ENCODE measurements at places on chromosomes 7 and 10. TPM values are rescaled to one million over a fixed set of nuclear protein-coding genes. Genes with fewer than 3 reads are reported as not detected.

Gene NEUROG3
- total RNA-seq = not detected

Gene ANKRD16
- total RNA-seq = 10.8 TPM

Gene PALD1
- total RNA-seq = 2.1 TPM

Gene GGCT
- total RNA-seq = 76.1 TPM

Gene SCART1
- total RNA-seq = 0.76 TPM

Gene PAPOLB
- total RNA-seq = not detected

Gene TAS2R41
- not detected for total RNA-seq

Gene METTL2B
- total RNA-seq = 71.3 TPM

Gene ITGB8
- not detected for total RNA-seq

Gene SFR1
- 12.1 TPM for total RNA-seq

Gene DPP6
- not detected for total RNA-seq

GRCh38 chr10:7036951-7037350 lies 373.9 kb downstream of the SFMBT2 start:
- no peak for DNase-seq
- peaks cover 22% of the 10 kb centered on the region for H3K4me1 ChIP-seq
- H3K4me3 ChIP-seq = no peak overlapping the region
- H3K27me3 ChIP-seq = peaks cover 5% of the 10 kb centered on the region
- H3K36me3 ChIP-seq = peaks cover 2% of the 10 kb centered on the region

DNA sequence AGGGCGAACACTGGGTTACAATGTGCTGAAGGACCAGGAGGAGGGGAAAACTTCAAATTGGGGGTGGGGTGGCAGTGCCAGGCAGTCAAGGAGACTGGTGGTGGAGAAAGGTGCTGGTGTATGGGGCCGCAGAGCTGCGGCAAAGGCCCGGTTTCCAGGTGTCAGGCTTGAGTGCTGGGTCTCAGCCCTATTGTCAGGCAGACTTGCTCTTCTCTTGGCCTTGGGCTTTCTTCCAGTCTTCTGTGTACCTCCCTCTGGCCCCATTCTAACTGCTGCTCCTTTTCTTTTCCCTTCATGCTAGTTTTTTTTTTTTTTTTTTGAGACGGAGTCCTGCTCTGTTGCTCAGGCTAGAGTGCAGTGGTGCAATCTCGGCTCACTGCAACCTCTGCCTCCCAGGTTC lies 51.0 kb downstream of the POLR3A start:
- no peak overlapping the region for H3K27ac ChIP-seq
- H3K36me3 ChIP-seq = peaks cover 59% of the 10 kb centered on the region
- H3K4me3 ChIP-seq = no peak overlapping the region
- H3K4me1 ChIP-seq = no peaks in the 10 kb centered on the region
- no peak for DNase-seq

DNA sequence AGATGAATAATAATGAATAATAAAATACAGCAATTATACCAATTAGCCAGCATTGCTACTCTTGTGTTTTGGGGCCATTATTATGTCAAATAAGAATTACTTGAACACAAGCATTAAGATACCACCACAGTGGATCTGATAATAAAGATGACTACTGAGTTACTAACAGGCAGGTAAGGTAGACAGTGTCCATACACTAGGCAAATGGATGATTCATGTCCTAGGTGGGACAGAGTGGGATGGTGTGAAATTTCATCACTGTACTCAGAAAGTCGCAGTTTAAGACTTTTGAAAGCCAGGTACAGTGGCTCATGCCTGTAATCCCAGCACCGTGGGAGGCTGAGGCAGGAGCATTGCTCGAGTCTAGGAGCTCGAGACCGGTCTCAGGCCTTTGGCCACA lies 8.7 kb upstream of the UNC5B start:
- DNase-seq = no peak
- H3K27ac ChIP-seq = no peak overlapping the region
- H3K4me1 ChIP-seq = no peaks in the 10 kb centered on the region
- H3K36me3 ChIP-seq = no peaks in the 10 kb centered on the region
- H3K4me3 ChIP-seq = no peak overlapping the region

- no peaks in the 10 kb centered on the region for H3K36me3 ChIP-seq
- H3K4me1 ChIP-seq = no peaks in the 10 kb centered on the region
- H3K27ac ChIP-seq = no peak overlapping the region
- H3K27me3 ChIP-seq = peaks cover 2% of the 10 kb centered on the region
- no peak for DNase-seq
Measured at GRCh38 chr7:27260211-27260610, 17.6 kb downstream of the EVX1 start.

GRCh38 chr10:91883549-91884444 lies 25.5 kb downstream of the FGFBP3 start:
- no peak for DNase-seq
- no peak overlapping the region for H3K27ac ChIP-seq
- H3K4me1 ChIP-seq = peaks cover 6% of the 10 kb centered on the region
- H3K36me3 ChIP-seq = no peaks in the 10 kb centered on the region
- no peak overlapping the region for H3K4me3 ChIP-seq

DNA sequence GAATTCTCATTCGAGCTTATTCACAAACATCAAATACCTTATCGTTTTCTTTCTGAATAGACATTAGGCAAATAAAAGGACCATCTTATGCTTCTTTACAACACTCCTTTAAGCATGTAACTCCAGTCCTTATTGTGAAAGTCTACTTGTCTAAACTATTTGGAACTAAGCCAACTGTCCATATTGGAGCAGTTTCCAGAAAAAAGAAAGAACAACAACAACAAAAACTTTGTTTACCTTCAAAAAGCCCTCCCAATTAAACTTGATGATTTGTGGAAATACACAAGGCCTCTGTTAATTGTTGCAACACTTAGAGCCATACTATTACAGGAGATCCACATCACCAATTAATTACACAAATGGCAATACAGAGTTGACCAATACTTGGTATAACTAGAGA lies 163.6 kb downstream of the GALNT11 start:
- H3K27me3 ChIP-seq = no peaks in the 10 kb centered on the region
- no peaks in the 10 kb centered on the region for H3K4me1 ChIP-seq
- no peak overlapping the region for H3K4me3 ChIP-seq
- no peak overlapping the region for H3K27ac ChIP-seq
- DNase-seq = no peak

DNA sequence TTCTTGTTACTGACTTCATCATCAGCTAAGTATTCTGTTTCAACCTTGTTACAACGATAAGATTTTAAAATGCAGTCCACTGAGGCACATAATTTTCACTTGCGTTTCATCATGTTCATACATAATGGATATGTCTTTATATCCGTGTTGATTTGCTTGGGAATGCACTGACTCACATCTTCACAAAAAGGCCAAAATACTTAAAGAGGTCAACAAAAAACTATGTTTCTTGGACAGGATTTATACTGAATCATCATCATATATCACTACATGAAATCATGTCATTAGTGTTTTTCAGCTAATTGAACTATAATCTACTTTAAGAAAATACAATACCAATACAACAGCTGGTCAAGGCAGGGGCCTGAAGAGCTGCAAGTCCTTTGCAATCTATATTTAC lies 324.5 kb upstream of the KLF6 start:
- no peaks in the 10 kb centered on the region for H3K27me3 ChIP-seq
- peaks cover 2% of the 10 kb centered on the region for H3K36me3 ChIP-seq
- H3K4me3 ChIP-seq = no peak overlapping the region
- no peak for DNase-seq

DNA sequence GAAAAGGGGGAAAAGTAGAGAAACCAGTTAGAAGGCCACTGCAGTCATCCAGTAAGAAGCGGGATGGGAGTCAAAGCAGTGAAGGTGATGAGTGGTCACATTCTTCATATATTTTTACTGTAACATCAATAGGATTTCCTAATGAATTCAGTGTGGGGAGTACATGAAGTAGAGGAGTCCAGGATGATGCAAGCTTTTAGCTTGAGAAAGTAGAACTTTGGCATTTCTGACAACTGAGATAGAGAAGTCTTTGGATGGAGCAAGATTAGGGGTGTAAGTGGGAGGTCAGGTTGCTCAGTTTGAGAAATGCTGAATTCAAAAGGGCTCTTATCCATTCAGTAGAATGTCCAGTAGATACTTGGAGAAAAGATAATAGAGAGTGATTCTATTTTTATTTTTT lies 264.1 kb upstream of the DGKB start:
- H3K36me3 ChIP-seq = no peaks in the 10 kb centered on the region
- no peak overlapping the region for H3K4me3 ChIP-seq
- DNase-seq = no peak

GRCh38 chr7:3356173-3356572 lies 55.1 kb downstream of the SDK1 start:
- H3K36me3 ChIP-seq = no peaks in the 10 kb centered on the region
- H3K4me1 ChIP-seq = no peaks in the 10 kb centered on the region
- DNase-seq = no peak
- H3K27me3 ChIP-seq = peaks cover 12% of the 10 kb centered on the region

DNA sequence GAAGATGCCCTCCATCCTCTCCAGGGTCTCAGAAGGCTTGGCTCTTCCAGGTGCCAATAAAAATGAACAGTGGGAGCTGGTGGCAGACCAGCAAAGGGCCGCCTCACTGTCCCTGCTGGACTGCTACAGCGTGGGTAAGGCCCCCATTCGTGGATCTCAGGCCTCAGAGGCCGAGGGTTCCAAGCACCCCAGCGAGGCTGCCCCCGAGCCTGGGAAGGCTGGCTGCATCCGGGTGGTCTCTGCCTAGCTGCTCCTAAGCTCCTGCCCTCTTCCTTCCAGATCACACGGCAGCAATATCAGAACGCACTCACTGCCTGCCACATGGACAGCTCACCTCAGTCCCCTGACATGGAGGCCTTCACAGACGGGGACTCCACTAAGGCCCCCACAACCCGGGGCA lies 42.9 kb downstream of the GOT1 start:
- H3K36me3 ChIP-seq = no peaks in the 10 kb centered on the region
- peaks cover under 1% of the 10 kb centered on the region for H3K4me1 ChIP-seq
- H3K4me3 ChIP-seq = no peak overlapping the region
- DNase-seq = no peak

- peaks cover 30% of the 10 kb centered on the region for H3K36me3 ChIP-seq
- no peak for DNase-seq
- no peaks in the 10 kb centered on the region for H3K4me1 ChIP-seq
- no peaks in the 10 kb centered on the region for H3K27me3 ChIP-seq
- no peak overlapping the region for H3K4me3 ChIP-seq
Measured at GRCh38 chr10:43190289-43190688, 52.0 kb downstream of the CSGALNACT2 start.

DNA sequence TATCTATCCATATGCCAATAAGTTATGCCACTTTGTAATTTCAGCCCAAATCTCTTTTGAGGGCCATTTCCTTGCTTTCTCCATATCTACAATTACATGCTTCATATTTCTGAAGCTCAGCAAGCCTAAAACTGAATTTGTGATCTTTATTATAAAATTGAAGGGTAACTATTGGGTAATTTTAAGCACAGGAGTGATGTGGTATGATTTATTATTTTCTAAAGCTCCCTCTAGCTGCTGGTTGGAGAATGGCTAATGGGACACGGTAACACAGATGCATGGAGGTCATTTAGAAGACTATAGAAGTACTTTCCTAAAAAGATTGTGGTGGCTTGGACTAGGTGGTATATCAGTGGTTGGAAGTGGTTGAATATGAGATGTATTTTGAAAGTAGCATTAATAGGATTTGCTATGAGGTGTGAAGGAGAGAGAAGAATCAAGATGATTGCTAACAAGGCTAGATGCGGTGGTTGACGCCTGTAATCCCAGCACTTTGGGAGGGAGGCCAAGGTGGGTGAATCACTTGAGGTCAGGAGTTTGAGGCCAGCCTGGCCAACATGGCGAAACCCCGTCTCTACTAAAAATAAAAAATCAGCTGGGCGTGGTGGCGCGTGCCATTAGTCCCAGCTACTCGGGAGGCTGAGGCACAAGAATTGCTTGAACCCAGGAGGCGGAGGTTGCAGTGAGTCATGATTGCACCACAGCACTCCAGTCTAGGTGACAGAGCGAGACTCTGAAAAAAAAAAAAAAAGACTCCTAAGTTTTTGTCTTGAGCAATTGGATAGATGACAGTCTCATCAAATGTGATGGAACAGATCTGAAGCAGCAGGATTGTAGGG lies 13.9 kb downstream of the KLHDC10 start:
- no peak for DNase-seq
- peaks cover 11% of the 10 kb centered on the region for H3K4me1 ChIP-seq
- no peak overlapping the region for H3K4me3 ChIP-seq
- no peaks in the 10 kb centered on the region for H3K27me3 ChIP-seq
- peaks cover 10% of the 10 kb centered on the region for H3K36me3 ChIP-seq
- no peak overlapping the region for H3K27ac ChIP-seq

DNA sequence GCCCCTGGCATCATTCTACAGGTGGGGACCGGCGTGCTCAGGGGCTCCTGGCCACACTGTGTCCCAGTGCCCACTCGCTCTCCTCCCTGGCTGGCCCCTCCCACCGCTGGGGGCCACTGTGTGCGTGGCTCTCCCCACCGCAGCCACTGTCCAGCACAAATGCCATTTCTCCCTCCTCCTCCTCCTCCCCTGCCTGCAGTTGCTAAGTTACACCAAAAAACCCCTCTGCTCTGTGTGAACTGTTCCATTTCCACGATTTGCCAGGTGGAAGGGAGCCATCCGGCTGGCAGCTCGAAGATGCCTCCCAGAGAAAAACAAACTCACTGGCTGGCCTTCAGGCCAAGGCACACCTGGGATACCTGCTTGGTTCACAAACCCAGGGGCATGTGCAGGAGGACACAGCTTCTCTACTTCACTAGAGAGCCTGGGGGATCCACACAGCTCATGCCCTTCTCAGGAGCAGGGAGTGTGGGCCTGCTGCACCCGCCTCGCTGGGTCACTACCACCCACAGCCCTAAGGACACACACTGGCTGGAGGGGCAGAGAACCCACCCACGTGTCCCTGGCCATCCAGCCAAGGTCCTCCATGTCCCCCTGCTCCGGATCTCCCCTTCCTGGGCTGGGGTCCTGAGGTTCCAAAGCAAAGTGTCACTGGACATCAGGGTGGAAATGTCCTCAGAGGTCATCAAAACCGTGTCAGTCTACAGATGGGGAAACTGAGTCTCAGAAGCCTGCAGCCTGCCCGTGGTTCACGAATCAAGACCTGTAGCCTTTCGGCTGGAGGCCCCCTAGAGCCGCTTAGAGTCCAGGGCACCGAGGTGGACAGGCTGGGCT lies 1.7 kb downstream of the RASGEF1A start:
- no peak overlapping the region for H3K27ac ChIP-seq
- H3K4me1 ChIP-seq = peaks cover 7% of the 10 kb centered on the region
- no peaks in the 10 kb centered on the region for H3K36me3 ChIP-seq
- no peak for DNase-seq

DNA sequence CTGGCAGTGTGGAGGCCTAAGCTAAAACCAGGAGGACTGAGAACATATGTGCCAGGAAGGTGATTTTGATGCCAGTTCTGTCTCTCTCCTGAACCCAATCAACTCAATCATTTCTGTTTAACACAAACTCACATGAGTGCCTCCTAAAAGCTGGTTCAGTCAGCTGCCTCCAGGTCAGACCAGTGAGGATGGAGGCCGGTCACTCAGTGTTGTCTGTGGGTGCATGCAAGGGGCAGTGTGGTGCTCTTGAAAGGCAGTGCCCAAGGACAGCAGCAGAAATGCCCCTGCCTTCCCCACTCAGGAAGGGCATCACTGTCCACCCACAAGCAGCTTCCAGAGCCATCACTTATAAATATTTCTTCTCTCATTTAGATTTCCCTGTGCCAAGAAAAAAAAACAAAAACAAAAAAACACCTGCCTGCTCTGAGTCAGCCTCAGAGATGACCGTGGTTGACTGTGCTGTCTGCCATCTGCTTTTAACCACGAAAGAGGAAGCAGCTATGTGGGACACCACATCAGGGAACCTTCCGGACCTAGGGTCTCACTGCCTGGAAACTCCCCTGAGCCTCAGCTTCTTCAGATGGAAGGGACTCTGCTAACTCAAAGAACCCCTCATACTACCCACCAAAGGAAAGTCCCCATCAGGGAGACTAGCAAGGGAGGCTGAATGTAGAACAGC lies 39.1 kb downstream of the VOPP1 start:
- peaks cover 37% of the 10 kb centered on the region for H3K36me3 ChIP-seq
- peak overlapping the region; percentile 70 for H3K4me3 ChIP-seq
- peak; percentile 95 for DNase-seq
- peak overlapping the region; percentile 99 for H3K27ac ChIP-seq

All from activated CD4-positive, alpha-beta T cell treated with anti-CD3 and anti-CD28 coated beads, Interleukin-2, amount 10 ng/mL, durations not matched to agents 24 days and 14 days (primary cell).